ENCODE measurements at places on chromosomes 1 and 21.

DNA sequence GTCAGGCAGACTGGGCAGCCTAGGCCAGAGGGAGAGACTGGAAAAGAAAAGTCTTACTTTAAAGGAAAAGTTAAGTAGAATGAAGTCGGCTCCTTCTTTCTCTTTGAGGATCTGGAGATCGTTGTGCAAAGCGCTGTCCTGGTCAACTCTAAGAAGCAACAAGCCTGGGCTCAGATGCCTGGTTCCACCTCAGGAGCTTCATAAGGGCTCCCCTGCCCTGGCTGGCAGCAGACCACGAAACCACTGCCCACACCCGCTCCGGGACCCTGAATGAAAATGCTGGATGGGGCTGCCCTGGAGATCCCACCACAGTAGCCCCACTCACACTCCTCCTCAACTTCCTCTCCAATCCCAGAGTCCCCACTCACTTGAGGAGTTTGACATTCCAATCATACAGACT lies 6.4 kb downstream of the UBE2Q1 start:
- no peak for DNase-seq

DNA sequence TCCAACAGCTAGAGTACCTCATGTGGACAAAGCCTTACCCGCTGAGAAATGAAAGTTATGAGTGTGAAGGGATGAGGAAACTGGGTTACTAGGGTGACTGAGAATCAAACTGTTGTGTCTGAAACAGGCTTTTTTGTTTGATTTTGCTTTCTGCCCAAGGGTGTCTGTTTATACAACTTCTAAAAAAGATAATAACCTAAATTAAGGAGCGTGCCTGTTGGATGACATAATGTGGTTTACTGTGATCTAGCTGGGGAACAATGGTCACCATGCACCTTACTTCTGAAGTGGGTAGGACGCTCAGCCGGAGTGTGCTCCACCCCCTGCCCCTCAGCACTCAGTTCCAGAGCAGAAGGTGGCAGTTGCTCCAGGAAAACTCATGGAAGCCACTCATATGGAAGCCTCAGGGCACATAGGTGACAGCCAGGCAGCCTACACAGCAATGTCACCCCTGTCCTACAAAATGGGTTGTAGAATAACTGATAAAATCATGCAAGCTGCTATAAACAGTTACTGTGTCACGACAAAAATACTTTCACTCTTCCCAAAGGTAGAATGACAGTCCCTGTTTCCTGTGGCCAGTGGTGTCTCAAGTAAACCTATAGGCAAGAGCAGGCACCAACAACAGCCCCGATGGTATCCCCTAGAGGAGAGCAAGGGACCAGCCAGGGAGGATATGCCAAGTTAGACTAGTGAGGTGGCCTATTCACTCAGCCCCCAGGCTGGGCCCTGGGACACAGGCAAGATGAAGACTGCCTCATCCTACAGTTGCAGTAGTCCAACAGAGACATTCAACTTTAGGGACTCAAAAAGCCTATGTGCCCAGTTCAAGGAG lies 29.3 kb downstream of the SIPA1L2 start:
- no peak for DNase-seq

GRCh38 chr1:47711848-47712492 lies 274.1 kb downstream of the FOXD2 start:
- DNase-seq = no peak

GRCh38 chr1:24105368-24106160 lies 6.4 kb downstream of the MYOM3 start:
- no peak for DNase-seq

DNA sequence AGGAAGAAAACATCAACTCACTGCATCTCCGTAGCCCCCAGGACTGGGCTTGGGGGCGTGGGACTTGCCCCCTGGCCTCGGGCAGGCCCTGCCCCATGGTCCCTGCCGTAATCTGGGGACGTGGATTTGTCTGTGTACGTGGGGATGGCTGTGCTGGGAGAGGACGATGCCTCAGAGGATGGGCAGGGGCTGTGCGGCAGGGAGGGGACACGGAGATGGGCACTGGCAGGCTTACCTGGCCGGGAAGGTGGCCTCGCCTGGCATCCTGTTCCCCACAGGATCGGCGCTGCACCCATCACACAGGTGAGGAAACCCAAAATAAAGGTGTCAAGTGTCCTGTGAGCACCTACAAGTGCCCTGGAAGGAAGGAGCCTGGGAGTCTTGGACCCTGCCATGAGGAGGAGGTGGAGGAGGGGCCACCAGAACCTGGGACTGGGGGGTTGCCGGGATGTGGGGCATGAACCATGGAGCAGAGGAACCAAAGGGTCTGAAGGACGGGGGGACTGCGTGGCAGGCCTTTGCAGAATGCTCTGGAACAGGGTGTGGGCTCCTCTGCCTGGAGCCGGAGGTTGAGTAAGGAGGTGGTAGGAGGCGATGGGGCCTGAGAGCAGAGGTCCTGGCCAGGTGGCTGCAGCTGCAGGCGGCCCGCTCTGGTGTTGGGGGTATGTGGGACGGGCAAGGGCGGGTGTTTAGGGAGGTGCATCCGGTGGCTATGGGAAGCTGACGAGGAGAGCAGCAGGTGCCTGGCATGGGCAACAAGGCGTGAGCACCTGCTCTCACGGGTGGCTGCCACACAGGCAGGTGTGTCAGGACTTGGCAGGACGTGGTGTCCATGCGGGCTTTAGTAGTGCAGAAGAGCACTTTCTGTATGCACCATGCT lies 27.8 kb upstream of the LRRC3 start:
- no peak for DNase-seq

- no peak for DNase-seq
These were observed 105.6 kb upstream of the TMPRSS2 start for GRCh38 chr21:41613533-41613909.

DNA sequence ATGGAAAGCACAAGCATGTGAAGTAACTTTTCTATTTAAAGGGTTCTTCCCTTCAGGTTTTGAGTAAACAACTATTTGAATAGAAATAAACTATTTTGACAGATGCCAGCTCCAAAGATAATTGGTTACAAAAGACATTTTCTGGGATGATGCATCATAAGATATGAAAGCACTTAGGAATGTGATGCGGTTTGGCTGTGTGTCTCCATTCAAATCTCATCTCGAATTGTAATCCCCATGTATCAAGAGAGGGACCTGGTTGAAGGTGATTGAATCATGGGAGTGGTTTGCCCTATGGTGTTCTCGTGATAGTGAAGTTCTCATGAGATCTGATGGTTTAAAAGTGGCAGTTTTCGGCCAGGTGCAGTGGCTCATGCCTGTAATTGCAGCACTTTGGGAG lies 6.4 kb downstream of the DISP1 start:
- no peak for DNase-seq

GRCh38 chr1:43538969-43539368 lies 8.3 kb downstream of the PTPRF start:
- DNase-seq = no peak

DNA sequence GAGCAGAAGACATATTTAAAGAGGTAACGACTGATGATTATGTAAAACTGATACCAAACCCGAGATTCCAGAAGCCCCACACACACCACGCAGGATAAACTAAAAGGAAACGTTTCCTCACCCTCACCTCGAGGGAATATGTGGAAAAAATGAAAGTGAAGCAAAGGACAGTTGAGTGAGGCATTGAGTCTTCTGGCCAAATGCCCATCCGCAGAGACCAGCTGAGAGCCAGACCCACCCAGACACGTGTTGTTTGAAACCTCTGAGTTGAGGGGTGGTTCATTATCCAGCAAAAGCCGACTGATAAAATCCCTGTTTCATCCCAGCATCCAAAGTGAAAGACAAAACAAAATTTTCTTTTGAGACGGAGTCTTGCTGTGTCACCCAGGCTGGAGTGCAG lies 29.6 kb upstream of the PCBP3 start:
- DNase-seq = no peak

- no peak for DNase-seq
These were observed 1.9 kb upstream of the CFH start for GRCh38 chr1:196649990-196650389.

DNA sequence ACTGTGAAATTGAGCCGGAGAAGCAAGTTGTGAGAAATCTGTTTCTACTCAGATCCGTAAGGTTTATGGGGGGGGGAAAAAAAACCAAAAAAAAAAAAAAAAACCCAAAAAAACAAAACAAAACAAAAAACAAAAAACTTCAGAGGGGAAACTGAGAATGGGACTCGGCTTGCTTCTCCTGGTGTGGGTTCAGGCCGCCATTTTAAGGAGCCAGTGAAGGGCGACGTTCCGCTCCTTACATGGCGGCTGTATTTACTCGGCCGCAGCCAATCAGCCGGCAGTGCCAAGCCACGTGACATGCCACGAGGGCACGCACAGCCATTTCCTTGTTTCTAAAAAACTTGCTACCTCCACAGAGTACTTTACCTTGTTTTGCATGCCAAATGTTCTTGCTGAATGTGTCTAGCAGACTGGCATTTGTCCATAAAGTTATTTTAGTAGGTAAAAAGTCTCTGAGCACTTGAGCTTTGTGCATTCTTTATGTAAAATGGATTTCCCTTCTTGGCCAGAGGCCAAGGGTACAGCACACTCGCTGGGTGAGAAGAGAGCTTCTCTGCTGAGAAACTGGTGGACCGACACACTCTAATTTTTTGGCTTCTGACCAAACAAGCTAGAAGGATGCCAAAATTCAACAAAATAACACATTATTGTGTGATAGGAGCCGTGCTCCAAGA lies 101.8 kb downstream of the NFIA start:
- no peak for DNase-seq

DNA sequence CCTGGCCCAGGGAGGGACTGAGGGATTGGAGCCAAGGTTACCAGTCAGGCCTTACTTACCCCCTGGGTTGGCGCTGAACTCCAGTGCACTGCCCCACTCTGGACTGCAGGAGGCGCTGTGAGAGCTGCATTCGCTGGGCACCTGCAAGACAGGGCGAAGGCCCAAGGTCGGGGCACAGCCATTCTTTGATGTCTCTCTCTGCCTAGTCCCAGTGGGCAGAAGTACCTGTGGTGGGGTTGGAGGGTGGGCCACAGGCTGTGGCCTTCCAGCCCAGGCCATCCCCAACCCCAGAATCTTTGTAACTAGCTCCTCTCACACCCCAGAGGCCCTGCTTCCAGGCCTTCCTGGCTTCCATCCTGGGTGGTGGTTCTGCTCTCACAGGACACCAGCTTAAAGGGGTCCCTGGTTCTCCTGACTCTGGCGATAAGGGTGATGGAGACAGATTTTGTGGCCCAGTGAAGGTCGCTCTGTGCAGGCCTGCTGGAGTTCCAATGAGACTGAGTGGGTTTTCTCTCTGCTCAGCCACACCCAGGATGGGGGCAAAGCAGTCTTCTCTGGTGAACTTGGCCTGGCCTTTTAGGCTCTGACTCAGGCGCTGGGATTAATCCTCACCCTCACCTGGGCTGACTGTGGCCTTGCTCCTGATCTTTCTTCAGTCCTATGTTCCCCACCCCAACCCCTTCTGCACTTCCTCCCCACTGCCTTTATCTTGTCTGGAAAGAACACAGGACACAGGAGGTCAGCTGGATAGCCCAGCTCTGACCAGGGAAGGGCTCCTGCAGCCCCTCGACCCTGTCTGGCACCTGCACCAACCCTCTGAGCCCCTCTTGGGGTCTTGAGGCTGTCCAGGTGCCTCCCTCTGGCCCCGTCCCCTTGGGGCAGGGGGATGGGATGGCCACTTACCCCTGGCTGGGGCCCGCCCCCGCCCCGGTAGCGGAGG lies 954 bp downstream of the MYOG start:
- peak; percentile 17 for DNase-seq

DNA sequence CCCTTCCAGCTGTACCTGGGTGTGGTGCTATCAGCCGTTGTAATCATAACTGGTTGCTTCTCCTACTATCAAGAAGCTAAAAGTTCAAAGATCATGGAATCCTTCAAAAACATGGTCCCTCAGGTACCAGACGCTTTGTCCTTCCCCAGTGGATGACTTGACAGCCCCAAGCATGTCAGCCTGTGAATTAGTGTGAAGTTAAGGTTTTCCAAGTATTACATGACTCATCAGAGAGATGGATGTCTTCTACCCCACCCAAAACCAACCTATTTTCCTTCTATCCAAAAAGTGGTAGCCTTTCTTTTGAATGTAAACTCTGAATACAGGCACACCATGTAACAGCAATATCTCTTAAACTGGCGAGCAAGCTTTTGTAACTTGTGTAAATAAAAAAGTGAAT lies 15.1 kb downstream of the ATP1A1 start:
- DNase-seq = no peak

DNA sequence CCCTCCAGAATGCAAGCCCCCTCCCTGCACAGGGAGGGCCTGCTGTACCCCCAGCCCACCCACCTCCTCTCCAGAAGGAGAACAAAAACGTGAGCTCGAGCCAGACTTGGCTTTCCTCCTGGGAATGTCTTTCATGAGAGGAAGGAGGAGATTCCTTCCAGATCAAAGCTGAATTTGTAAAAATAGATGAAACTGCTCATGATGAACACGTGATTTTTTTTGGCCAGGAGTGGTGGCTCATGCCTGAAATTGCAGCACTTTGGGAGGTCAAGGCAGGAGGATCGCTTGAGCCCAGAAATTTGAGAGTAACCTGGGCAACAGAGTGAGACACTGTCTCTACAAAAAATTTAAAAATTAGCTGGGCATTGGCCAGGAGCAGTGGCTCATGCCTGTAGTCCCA lies 21.8 kb downstream of the GPR157 start:
- DNase-seq = no peak

- no peak for DNase-seq
These were observed 302.6 kb upstream of the RRP15 start for GRCh38 chr1:217982331-217983050.

GRCh38 chr1:218463194-218464156 lies 118.3 kb downstream of the TGFB2 start:
- DNase-seq = no peak

DNA sequence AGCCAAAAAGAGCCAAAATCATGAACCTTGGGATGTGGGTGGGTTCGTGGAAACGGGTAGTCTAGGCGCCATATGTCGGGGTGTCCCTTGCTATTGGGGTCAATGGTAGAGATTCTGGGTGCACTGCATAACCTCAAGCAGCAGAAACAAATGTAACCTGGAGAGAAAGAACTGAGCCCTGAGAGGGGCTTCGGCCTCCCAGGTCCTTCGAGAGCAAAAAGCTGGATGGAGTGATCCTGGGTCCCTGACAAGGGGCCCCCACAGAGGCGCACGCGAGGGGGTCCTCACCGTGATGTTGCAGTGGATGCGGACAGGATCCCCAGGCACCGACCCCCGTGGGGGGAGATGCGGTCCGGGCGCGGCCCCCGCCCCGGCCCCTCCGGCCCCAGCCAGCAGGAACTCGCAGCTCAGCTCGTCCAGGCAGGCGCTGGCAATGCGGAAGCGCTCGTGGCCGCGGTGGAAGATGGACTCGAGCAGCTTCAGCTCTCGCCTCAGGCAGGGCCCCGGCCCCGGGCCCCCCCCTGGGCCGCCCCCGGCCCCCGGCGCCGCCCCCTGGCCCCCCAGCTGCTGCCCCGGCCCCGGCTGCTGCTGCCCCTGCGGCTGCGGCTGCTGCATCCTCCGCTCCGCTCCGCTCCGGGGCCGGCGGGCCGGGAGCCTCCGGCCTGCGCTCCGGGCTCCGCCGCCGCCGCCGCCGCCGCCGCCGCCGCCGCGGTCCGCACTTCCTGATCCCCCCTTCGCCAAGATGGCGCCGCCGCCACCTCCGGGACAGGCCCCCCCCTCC lies at the start of gene UBE2Q1:
Gene UBE2Q1, minus strand, starts transcription at position 724 of the 781 bp plus-strand sequence. Its CDS starts 109 bp downstream, at position 615.
- peak; percentile 35 for DNase-seq

- DNase-seq = peak; percentile 10
These were observed 31.4 kb downstream of the SLC30A7 start for GRCh38 chr1:100927276-100927675.
